ENCODE measurements at places on chromosomes 7 and 10.

- no peak overlapping the region for H3K27ac ChIP-seq
- H3K36me3 ChIP-seq = no peaks in the 10 kb centered on the region
- H3K4me3 ChIP-seq = no peak overlapping the region
- H3K4me1 ChIP-seq = peaks cover 7% of the 10 kb centered on the region
- no peaks in the 10 kb centered on the region for H3K27me3 ChIP-seq
Measured at GRCh38 chr7:128045766-128046165, 14.5 kb upstream of the LRRC4 start.

DNA sequence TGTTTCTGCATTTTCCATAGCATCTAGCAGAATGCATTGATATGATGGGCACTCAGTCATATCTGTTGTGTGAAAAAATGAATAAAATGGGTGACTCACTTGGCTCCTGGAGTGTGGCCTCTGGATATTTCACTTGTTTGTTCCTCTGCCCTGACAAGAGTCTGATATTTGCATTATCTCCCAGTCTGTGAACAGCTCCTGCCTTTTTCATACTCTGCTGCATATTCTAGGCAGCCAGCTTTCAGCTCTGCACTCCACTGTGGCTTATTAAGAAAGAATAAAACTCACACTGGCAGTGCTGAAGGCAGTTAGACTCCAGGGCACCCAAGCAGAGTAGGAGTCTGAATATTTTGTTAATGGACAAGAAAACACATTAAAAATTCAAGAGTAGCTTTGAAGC lies 623.9 kb downstream of the SORCS1 start:
- H3K4me1 ChIP-seq = no peaks in the 10 kb centered on the region
- no peak overlapping the region for H3K27ac ChIP-seq
- no peaks in the 10 kb centered on the region for H3K27me3 ChIP-seq
- H3K36me3 ChIP-seq = no peaks in the 10 kb centered on the region
- no peak overlapping the region for H3K4me3 ChIP-seq

GRCh38 chr10:99279626-99280111 lies 44.0 kb upstream of the HPSE2 start:
- DNase-seq = no peak
- no peaks in the 10 kb centered on the region for H3K4me1 ChIP-seq
- peaks cover 9% of the 10 kb centered on the region for H3K27me3 ChIP-seq
- no peaks in the 10 kb centered on the region for H3K36me3 ChIP-seq
- no peak overlapping the region for H3K27ac ChIP-seq
- no peak overlapping the region for H3K4me3 ChIP-seq

GRCh38 chr7:139924461-139924860 lies 95.4 kb downstream of the TBXAS1 start:
- H3K4me1 ChIP-seq = no peaks in the 10 kb centered on the region
- no peaks in the 10 kb centered on the region for H3K27me3 ChIP-seq
- no peak for DNase-seq
- H3K27ac ChIP-seq = no peak overlapping the region
- H3K36me3 ChIP-seq = peaks cover 10% of the 10 kb centered on the region

DNA sequence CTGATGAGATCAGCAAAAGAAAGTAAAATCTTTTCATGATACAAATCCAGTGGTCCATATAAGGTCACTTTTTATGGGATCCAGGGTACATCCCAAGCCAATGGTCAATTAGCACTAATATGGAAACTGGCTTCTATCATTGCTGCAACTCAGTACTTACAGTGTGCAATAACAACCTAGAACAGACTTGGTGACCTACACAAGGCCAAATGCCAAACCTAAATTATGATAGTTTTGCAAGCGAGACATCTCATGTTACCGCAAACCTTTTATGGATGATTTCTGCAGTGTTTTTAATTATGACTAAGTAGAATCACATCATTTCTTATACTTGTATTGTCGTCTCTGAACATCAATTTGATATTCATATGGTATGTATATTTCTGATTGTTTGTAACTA lies 583.5 kb upstream of the SEMA3D start:
- no peak overlapping the region for H3K27ac ChIP-seq
- no peaks in the 10 kb centered on the region for H3K27me3 ChIP-seq
- no peaks in the 10 kb centered on the region for H3K4me1 ChIP-seq
- H3K36me3 ChIP-seq = no peaks in the 10 kb centered on the region
- H3K4me3 ChIP-seq = no peak overlapping the region

DNA sequence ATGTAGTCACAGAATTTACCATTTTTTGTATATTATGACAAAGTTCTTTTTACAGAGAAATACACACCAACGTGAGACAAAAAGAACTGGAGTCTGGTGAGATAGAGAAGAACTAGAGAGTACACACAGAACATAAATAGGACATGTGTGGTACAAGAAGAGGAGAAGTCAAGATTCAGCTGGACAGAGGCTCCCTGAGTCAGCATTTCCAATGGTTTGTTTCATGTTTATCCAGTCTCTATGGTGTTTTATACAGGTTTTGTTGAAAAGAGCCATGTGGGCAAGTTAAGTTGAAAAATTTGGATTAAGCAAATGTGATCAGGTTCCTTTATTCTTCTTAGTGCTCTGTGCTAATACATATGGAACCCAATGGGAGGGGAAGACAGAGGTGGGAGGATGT lies 105.5 kb upstream of the AKR1E2 start:
- H3K27me3 ChIP-seq = no peaks in the 10 kb centered on the region
- DNase-seq = no peak
- no peaks in the 10 kb centered on the region for H3K36me3 ChIP-seq
- H3K4me3 ChIP-seq = no peak overlapping the region

DNA sequence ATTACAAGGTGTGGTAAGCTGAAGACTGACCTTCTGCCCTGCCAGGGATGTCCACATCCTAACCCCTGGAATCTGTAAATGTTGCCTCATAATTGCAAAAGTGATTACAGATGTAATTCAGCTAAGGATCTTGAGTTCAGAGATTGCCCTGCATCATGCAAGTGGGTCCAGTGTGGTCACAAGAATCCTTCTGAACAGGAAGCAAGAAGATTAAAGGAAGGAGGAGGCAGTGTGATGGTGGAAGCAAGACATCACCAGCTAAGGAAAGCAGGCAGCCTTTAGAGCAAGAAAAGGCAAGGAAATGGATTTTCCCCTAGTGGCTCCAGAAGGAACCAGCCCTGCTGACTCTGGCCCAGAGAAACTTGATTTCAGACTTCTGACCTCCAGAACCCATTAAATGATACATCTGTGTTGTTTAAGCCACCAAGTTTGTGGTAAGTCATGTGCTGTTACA lies 78.1 kb downstream of the USP6NL start:
- H3K27me3 ChIP-seq = no peaks in the 10 kb centered on the region
- no peak overlapping the region for H3K4me3 ChIP-seq
- peaks cover 10% of the 10 kb centered on the region for H3K4me1 ChIP-seq
- no peak overlapping the region for H3K27ac ChIP-seq
- no peaks in the 10 kb centered on the region for H3K36me3 ChIP-seq
- no peak for DNase-seq

GRCh38 chr7:13953368-13953767 lies 36.1 kb downstream of the ETV1 start:
- no peaks in the 10 kb centered on the region for H3K36me3 ChIP-seq
- no peak for DNase-seq
- no peak overlapping the region for H3K4me3 ChIP-seq
- H3K27me3 ChIP-seq = no peaks in the 10 kb centered on the region

- peaks cover 68% of the 10 kb centered on the region for H3K4me1 ChIP-seq
- no peaks in the 10 kb centered on the region for H3K36me3 ChIP-seq
- no peak overlapping the region for H3K27ac ChIP-seq
- no peak for DNase-seq
Measured at GRCh38 chr7:4707217-4707741, 25.2 kb downstream of the FOXK1 start.

- no peaks in the 10 kb centered on the region for H3K4me1 ChIP-seq
- DNase-seq = no peak
- no peak overlapping the region for H3K27ac ChIP-seq
- no peaks in the 10 kb centered on the region for H3K36me3 ChIP-seq
- H3K27me3 ChIP-seq = no peaks in the 10 kb centered on the region
Measured at GRCh38 chr10:58894929-58895328, 281.5 kb upstream of the PHYHIPL start.

DNA sequence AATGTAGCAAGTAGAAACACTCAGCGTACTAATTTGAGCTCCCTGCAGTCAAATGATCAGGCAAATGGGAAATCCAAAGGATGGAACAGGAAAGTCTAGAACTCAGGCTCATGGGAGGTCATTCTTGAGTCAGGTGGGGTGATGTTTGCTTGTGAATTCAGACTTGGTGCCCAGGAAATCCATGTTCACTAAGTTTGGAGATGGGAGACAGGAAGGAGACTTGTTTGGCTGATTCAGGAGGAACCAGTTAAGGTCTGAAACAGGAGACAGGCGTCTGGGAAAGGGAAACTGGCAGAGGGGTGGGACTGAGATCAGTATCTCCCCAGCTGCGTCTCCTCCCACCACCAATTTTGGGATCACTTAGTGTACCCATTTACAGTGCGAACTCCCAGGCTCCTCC lies 38.4 kb upstream of the ZNF438 start:
- no peak for DNase-seq
- H3K27ac ChIP-seq = no peak overlapping the region
- no peaks in the 10 kb centered on the region for H3K36me3 ChIP-seq

- no peak overlapping the region for H3K27ac ChIP-seq
- no peaks in the 10 kb centered on the region for H3K4me1 ChIP-seq
- H3K36me3 ChIP-seq = no peaks in the 10 kb centered on the region
- no peaks in the 10 kb centered on the region for H3K27me3 ChIP-seq
Measured at GRCh38 chr7:158388928-158389327, 198.7 kb downstream of the PTPRN2 start.

GRCh38 chr10:92848441-92849233 lies at the start of gene EXOC6:
EXOC6 (plus strand) TSS chr10:92848520; CDS start chr10:92848534, 14 bp downstream.
- H3K27ac ChIP-seq = peak within 1 kb of the TSS; percentile 77
- peak within 1 kb of the TSS; percentile 97 for H3K4me3 ChIP-seq
- peak; percentile 95 for DNase-seq
- H3K27me3 ChIP-seq = no peaks in the 10 kb centered on the region

GRCh38 chr7:80900583-80901576 lies 18.0 kb downstream of the SEMA3C start:
- H3K36me3 ChIP-seq = no peaks in the 10 kb centered on the region
- H3K27me3 ChIP-seq = no peaks in the 10 kb centered on the region
- DNase-seq = no peak
- H3K4me3 ChIP-seq = no peak overlapping the region
- H3K27ac ChIP-seq = no peak overlapping the region

GRCh38 chr10:1957057-1957456 lies 219.7 kb upstream of the ADARB2 start:
- no peak overlapping the region for H3K27ac ChIP-seq
- DNase-seq = no peak
- H3K4me3 ChIP-seq = no peak overlapping the region
- no peaks in the 10 kb centered on the region for H3K27me3 ChIP-seq
- no peaks in the 10 kb centered on the region for H3K4me1 ChIP-seq

DNA sequence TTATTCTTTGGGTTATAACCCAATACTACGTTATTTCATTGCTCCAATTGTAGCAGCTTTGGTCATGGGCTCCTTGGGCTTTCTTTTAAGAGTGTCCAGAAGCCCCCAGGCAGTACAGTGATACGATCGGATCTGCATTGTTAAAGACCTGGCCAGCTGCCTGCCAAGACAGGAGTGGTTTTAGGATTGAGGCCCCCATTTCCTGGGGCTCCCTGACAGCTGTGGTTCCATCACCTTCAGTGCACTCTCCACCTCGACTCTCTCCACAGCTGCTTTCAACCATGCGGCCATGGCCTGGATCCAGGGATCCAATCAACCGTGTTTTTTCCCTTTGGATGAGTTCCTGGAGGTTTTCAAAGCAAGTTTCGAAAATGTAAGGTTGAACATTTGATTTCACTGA lies 123.4 kb upstream of the BTBD16 start:
- H3K4me3 ChIP-seq = no peak overlapping the region
- H3K36me3 ChIP-seq = no peaks in the 10 kb centered on the region
- H3K27ac ChIP-seq = no peak overlapping the region
- no peaks in the 10 kb centered on the region for H3K27me3 ChIP-seq
- no peak for DNase-seq
- peaks cover 46% of the 10 kb centered on the region for H3K4me1 ChIP-seq

DNA sequence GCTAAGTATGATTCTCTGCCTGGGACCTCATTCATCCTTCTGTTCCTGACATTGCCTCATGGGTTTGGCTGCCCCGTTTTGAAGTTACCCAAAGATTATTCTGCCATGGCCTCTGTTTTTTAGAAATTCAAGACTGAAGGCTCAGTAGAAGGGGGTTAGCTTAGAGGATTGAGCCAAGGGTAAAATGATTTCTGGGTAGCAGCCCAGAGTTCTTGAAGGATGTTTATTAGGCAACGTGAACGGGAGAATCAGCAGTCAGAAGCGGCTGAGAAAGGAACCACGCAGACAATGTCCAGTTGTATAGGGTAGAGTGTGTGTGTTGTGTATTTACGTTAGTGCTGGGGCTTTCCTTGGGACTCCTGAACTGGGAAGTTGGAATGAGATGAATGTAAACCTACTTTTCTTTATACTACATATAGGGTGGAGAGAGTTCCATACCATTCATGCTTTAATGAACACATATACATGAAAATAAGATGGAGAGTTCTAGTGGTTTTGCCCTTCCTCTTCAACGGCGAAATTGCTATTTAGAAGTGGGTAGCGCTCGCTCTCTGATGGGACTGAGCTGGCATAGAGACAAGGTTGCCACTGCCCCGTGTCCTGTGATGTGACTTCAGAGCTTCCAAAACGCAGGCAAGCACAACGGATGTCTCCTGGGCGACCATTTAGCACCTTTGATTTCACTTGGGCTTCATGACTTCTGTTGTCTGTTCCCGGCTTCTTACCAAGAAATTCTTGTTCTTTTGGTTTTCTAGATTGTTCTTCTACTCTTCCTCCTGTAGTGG lies 35.0 kb upstream of the IL15RA start:
- peaks cover 6% of the 10 kb centered on the region for H3K4me1 ChIP-seq
- no peaks in the 10 kb centered on the region for H3K36me3 ChIP-seq
- DNase-seq = no peak
- H3K4me3 ChIP-seq = no peak overlapping the region

GRCh38 chr10:79082631-79083596 lies 14.1 kb downstream of the ZMIZ1 start:
- DNase-seq = no peak
- H3K27ac ChIP-seq = peak overlapping the region; percentile 53
- no peak overlapping the region for H3K4me3 ChIP-seq
- H3K4me1 ChIP-seq = peaks cover 56% of the 10 kb centered on the region
- no peaks in the 10 kb centered on the region for H3K27me3 ChIP-seq

- peak; percentile 70 for DNase-seq
- peaks cover 18% of the 10 kb centered on the region for H3K4me1 ChIP-seq
- no peak overlapping the region for H3K27ac ChIP-seq
- no peaks in the 10 kb centered on the region for H3K36me3 ChIP-seq
- H3K4me3 ChIP-seq = no peak overlapping the region
Measured at GRCh38 chr10:22017283-22018020, 13.9 kb upstream of the DNAJC1 start.

GRCh38 chr7:69723663-69724062 lies 125.4 kb downstream of the AUTS2 start:
- no peaks in the 10 kb centered on the region for H3K27me3 ChIP-seq
- no peaks in the 10 kb centered on the region for H3K36me3 ChIP-seq
- no peak for DNase-seq
- H3K4me3 ChIP-seq = no peak overlapping the region
- no peaks in the 10 kb centered on the region for H3K4me1 ChIP-seq

- H3K4me1 ChIP-seq = no peaks in the 10 kb centered on the region
- no peaks in the 10 kb centered on the region for H3K36me3 ChIP-seq
- H3K27ac ChIP-seq = no peak overlapping the region
- H3K27me3 ChIP-seq = no peaks in the 10 kb centered on the region
- H3K4me3 ChIP-seq = no peak overlapping the region
Measured at GRCh38 chr10:42990016-42990720, 86.7 kb upstream of the RET start.

GRCh38 chr10:15123749-15124184 lies 26.6 kb downstream of the RPP38 start:
- H3K4me3 ChIP-seq = no peak overlapping the region
- no peaks in the 10 kb centered on the region for H3K4me1 ChIP-seq
- H3K27me3 ChIP-seq = no peaks in the 10 kb centered on the region
- H3K27ac ChIP-seq = no peak overlapping the region

- H3K4me1 ChIP-seq = peaks cover 30% of the 10 kb centered on the region
- no peaks in the 10 kb centered on the region for H3K36me3 ChIP-seq
- peak overlapping the region; percentile 77 for H3K4me3 ChIP-seq
- peak; percentile 90 for DNase-seq
- H3K27me3 ChIP-seq = no peaks in the 10 kb centered on the region
Measured at GRCh38 chr7:5420067-5420880, 3.4 kb downstream of the TNRC18 start.
